ENCODE measurements at places on chromosomes 11 and 22.
A peak's percentile ranks its signal among the peaks of the same experiment; 100 is the strongest.

GRCh38 chr11:69252490-69252837 is 41.5 kb upstream of the MYEOV start:
- DNase-seq: no peak

GRCh38 chr11:65298655-65299179 is 15.9 kb upstream of the CDC42EP2 start:
- no peak for DNase-seq

DNA sequence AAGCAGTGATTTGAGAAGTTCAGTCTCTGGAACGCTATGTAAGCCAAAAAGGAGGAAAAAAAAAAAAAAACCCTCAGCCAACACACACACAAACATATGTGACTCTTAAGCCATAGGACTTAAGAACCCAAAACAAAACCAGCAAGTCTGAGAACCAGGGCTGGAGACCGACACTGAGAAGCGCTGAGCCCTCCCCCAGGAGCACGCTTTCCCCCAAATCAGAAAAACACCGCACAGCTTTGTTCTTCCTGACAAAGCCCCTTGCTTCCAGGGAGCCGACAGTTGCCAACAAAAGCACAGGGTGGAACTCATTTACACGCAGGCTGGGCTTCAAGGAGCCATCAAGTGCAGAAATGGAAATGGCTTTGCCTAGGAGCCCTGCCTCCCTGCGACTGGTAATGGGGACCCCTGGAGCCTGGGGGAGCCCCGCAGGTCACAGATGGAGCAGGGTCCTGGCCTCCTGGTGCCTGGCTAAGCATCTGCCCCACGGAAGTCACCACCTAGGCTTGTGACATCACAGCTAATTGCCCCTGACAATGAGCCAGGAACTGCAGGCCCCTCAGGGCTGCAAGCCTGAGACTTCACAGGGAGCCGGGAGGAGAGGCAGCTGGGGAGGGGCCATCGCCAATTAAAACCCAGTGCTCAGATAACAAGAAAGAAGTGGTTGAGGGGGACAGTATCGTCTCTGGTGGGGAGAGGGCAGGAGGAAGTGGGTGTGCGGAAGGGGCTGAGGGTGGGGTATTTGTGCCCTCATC is 66.9 kb downstream of the NFAM1 start:
- DNase-seq: no peak

DNA sequence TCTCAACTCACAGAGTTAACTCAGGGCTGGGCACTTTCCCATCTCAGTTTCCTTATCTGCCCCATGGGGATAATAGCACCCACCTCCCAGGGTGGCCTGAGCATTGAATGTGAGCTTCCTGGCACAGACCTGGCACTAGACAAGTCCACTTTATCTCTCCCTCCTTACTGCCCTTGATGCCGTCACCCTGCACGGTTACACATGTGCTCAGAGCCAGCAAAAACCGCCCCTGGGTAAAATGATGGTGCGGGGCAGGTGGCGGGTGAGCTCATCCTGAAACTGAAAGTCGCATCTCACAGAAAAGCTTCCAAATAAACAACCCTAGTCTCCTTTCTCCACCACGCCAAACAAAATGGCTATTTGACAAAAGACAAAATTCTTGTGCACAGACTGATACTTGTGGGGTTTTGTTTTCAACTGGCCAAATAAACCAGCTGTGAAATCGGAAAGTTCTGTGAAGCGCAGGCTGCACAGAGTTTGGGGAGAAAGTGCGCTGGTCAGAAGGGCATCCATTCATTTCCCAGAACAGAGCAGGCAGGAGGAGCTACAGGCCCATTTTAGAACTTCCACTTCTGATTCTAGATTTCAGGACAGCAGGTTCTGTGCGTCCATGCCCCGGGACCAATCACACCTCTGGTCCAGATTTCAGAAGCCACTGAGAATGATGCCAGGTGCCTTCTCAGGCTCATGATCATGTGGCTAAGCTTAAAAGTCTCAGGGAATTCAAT is 138.1 kb downstream of the SHANK2 start:
- DNase-seq: no peak

DNA sequence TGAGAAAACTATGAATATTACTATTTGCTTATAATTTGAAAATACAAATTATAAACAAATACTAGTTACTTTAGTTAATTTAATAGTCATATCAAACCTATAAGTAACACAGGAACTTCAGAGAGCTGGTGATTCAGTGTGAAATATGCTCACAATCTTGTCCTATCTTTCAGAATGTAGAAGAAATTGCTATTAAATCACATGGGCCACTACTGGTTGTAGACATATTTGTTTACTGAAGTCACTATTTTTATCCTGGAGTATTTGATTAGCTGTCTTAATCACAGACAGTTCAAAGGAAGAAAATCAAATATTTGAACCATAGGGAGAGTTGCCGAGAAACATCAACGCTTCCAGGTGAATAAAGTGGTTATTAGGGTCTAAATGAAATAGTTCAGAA is 187.6 kb upstream of the ANO3 start:
- no peak for DNase-seq

GRCh38 chr11:5689551-5689983 is at the start of gene TRIM22:
Gene TRIM22, plus strand, starts transcription at chr11:5689790. Its CDS starts 6,443 bp downstream, at chr11:5696233.
- peak; percentile 27 for DNase-seq

DNA sequence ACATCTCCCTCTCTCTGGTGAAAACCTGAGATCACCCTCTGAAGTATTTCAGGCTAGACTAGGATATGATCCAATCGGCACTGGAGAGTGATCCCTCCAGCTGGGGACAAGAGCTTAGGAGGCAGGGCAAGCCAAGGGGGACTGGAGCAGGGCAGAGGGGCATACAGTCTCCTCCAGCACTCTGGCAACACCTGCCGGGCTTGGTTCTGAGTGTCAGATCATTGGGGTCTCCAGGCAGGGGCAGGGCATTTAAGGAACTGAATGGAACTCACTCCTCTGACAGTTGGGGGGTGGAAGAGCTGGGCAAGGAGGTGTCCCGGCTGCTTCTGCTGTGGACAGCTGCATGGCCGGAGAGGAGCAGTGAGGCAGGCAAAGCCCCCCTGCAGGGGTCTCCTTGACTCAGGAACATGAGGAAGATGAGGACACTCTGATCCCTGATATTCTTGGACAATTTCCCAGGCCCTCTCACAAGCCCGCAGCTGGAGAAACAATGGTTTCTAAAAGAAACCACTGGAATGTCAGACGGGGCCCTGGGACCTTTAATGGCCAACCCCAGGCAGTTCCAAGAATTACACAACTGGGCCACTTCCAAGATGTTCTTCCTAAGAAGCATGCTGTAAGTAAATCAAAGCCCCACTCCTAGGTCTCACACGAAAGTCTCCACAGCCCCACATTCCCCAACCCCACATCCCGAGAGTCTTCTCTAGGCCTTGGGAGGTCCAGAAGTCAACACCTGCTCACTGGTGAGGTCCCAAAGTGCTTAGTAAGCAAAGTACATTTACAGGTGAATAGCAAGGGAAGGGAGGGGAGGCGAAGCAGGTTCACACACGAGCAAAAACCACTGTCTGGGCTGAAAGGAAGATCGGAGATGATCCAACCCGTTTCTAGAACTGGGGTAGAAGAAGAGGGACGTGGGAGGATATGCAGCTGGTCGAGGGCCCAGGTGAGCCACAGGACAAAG is 1.2 kb upstream of the CCDC86 start:
- DNase-seq: no peak

- no peak for DNase-seq
Observed at GRCh38 chr11:73916435-73916834, 34.4 kb upstream of the DNAJB13 start.

DNA sequence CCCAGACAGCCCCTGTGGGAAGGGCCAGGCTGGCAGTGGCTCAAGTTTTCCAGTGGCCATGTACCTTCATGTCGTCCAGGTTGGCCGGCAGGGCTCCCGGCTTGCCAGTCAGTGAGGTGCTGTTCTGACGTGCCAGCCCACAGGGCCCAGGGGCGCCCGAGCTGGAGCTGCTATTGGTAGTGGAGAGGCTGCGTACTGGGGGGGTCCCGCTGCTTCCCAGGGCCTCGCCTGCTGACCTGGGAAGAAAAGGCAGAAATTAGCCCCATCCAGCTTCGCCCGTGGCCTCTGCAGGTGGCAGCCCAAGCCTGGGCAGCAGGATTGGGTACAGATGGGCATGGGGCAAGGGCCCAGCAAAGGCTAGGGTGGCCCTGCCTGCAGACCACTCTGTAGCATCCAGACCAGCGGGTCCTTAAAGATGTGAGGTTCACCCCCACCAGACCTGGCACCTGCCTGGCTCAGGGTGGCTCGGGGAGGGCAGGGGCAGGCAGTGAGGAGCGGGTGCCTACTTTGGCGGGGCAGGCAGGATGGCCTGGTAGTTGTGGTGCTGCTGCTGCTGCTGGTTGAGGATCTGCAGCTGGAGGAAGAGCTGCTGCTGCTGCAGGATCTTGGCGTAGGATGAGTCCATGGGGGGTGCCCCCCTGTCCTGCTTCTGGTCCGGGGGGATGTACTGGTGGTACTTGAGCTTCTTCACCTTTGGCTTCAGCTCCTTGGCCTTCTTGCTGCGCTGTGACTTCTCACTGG is 50.1 kb downstream of the SGSM3 start:
- no peak for DNase-seq

- no peak for DNase-seq
Observed at GRCh38 chr11:78346799-78347198, 70.8 kb downstream of the GAB2 start.

DNA sequence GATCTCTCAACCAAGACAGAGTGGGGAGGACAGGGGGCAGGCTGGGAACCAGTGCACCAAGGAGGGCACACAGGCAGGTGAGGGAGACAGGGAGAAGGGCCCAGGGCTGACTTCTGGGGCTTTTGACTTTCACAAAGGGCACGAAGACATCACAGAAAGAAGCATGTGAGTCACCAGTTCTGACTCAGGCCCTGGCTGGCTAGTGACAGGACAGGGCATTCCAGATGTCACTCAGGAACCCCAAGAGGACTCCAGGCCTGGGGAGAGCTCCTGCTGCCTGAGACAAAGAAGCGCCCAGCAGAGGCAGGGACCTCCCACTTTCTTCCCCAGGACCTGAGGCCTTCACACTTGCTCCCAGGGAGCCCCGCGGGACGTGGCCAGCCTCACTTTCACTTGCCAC is 497.2 kb downstream of the BUD13 start:
- no peak for DNase-seq

DNA sequence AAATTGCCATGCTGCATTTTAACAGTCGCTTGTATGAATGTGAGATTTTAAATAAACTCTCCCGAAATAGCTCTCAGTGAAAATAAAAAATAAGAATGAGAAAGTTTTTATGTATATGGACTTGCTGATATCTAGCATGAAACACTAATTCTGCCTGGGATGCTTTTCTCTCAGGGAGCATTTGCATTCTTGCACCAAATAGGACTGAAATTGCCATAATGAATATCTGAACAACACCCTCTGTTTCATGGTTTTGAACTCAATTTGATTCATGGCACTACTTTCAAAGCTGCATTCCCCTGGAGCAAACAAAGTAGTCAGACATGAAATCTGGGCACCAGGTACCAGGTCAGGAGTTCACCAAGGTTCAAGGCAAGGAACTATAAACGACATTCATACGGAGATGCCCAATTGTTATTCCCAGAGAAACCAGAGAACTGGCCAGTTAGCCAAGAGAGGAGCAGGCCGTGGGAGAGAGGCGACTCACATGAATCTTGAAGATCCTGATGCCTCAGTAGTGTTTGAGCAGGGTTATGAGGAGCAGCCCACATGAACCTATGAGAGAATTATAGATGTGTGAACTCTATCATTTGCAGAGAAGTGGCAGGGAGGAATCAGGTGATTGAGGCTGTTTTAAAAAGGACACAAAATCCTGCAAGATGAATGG is 270.6 kb upstream of the ZC3H12C start:
- no peak for DNase-seq

DNA sequence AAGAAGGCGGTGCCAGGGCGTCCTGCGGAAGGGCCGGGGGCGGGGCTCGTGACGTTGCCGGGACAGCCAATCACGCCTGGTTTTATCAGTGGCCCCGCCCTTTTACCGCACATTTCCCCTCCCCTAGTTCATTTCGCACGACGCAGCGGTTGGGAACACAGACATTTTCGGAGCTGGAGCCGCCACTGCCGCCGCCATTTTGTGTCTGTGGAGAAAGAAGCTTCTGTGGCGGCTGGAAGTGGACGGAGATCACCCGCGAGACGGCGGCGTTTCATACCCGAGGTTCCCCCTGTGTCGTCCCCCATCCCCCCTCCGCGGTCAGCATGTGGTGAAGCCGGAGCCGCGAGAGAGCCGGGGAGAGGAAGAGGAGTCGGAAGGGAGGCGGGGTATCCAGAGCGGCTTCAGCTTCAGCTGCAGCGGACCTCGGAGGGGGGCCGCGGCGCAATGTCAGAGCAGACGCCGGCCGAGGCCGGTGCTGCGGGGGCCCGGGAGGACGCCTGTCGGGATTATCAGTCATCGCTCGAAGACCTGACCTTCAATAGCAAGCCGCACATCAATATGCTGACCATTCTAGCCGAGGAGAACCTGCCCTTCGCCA is at the start of gene PCF11:
Gene PCF11 (plus strand): TSS at position 136 of the 598 bp plus-strand sequence. CDS start 309 bp downstream, at position 445.
- no peak for DNase-seq

- no peak for DNase-seq
Observed at GRCh38 chr22:45602824-45603595, 68.6 kb upstream of the ATXN10 start.

DNA sequence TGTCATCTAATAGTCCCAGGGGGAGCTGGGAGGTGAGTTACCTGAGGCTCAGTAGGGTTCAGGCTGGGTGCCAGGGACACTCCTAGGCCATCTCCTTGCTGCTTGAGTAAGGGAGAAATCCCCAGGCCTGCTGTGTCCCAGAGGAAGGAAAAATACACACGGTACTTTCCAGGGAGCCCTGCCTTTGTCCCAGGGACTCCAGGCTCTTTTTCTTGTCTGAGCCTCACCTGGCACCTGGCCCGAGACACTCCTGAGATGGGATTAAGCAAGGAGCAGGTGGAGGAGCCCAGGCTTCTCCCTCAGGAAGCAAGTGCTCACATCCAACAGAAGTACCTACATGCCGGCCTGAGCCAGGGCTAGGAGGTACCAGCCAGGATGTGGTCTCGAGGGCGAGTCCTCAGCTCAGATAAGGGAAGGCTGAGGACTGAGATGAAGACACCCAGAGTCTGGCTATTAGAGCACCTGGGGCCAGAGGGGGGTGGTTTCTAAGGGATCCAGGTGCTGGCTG is 899 bp upstream of the KLHDC7B start:
- no peak for DNase-seq

DNA sequence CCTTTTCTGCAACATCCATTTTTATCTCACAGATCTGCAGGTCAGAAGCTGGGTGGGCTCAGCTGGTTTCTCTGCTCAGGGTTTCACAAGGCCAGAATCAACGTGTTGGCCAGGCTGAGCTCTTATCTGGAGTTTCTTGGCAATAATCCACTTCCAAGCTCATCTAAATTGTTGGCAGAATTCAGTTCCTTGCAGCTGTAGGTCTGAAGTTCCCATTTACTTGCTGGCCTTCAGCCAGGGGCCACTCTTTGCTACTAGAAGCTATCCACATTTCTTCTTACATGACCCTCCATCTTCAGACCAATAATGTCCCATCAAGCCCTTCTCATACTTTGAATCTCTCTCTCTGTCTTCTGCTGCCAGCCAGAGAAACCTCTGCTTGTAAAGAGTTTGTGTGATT is 103.5 kb downstream of the WNT11 start:
- DNase-seq: no peak

DNA sequence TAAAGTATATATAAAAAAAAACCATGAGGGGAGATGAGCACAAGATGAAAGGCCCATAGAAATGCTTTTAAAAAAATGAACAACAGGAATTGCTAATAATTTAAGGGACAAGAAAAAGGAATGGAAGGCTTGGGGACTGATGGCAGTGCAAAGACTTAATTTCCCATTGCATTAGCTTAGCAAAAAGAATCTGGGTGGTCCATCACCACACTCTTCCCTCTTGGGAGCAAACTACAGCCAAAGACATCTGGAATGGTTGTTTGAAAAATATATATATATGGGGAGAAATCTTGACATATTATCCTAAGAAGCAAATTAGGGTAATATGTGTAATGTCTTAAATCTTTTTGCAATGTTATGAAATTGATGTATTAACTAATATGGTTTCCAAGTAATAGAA is 727.1 kb downstream of the METTL15 start:
- DNase-seq: no peak

Data from stimulated activated CD8-positive, alpha-beta memory T cell treated with anti-CD3 and anti-CD28 coated beads, Interleukin-15, amount 100 ng/mL, for 1 hour (primary cell).